ENCODE measurements at places on chromosomes 7 and 10.

GRCh38 chr10:69959911-69960310 lies 92.7 kb upstream of the MACROH2A2 start:
- no peak overlapping the region for H3K4me3 ChIP-seq
- H3K27me3 ChIP-seq = peaks cover 3% of the 10 kb centered on the region
- no peaks in the 10 kb centered on the region for H3K36me3 ChIP-seq
- H3K27ac ChIP-seq = no peak overlapping the region

- no peak for DNase-seq
- H3K36me3 ChIP-seq = no peaks in the 10 kb centered on the region
- peaks cover 6% of the 10 kb centered on the region for H3K27me3 ChIP-seq
- H3K4me1 ChIP-seq = no peaks in the 10 kb centered on the region
- H3K4me3 ChIP-seq = no peak overlapping the region
- no peak overlapping the region for H3K27ac ChIP-seq
Observed at GRCh38 chr10:9554321-9554720, 1463.4 kb upstream of the CELF2 start.

DNA sequence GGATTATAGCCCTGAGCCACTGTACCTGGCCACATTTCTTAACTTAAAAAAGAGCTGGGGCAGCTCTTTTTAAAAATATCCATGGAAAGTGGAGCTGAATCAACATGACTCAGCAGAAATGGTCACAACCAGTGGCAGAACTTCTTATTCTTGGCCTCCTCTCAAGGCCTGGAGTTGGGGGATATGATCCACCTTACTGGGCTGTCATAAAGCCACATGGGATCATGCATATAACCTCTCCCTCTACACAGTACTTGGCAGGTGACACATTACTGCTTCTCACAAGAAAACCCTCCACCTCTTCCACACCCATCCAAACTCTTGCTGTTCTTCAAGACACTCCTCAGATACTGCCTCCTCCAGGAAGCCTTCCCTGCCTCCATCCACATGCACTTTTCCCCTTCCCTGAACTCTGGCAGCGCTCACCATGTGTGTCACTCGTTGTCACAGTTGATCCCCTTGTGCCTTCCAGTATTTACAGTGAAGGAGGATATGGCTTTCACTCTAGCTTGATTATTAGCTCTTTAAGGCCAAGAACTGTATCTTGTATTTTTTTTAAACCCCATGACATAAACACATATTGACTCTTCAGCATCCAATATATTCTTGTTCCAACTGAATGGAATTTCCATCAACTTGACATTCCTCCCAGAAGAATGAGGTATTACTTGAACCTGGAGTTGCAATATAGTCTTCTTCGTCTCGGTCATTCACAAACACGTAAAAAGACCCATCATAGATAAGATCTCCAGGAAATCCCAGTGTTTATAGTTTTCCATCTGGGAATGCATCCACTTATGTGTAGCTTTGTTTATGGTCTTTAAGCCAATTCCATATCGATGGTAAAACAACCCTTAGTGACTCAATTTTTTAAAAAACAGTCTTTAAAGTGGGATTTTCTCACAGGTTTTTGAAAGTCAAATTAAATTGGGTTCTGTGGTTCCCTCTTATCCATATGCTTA lies 85.5 kb downstream of the TBXAS1 start:
- no peak overlapping the region for H3K4me3 ChIP-seq
- H3K27me3 ChIP-seq = peaks cover 6% of the 10 kb centered on the region
- H3K4me1 ChIP-seq = peaks cover 24% of the 10 kb centered on the region
- no peaks in the 10 kb centered on the region for H3K36me3 ChIP-seq
- no peak overlapping the region for H3K27ac ChIP-seq

DNA sequence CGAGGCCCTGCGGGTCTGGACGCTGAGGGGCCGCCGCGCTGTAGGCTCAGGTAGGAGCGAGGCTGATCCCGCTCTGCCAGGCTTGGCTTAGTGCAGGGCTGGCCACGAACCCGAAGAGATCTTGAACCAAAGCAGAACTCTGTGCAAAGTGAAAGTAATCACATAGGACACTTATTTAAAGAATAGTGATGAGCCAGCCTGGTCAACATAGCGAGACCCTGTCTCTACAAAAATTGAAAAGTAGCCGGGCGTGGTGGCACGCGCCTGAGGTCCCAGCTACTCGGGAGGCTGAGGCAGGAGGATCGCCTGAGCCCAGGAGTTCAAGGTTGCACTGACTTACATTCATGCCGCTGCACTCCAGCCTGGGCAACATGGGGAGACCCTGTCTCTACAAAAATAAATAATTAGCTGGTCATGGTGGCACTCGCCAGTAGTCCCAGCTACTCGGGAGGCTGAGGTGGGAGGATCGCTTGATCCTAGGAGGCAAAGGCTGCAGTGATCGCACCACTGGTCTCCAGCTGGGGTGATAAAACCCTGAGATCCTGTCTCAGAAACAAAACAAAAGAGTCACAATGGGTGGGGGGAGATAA lies 541 bp downstream of the ZSCAN25 start:
- no peak for DNase-seq
- H3K4me3 ChIP-seq = peak overlapping the region; percentile 95
- H3K36me3 ChIP-seq = peaks cover 33% of the 10 kb centered on the region
- peaks cover 37% of the 10 kb centered on the region for H3K4me1 ChIP-seq
- no peaks in the 10 kb centered on the region for H3K27me3 ChIP-seq

Data from activated naive CD4-positive, alpha-beta T cell treated with anti-CD3 and anti-CD28 coated beads for 36 hours (primary cell).